ENCODE measurements at places on chromosomes 6 and 20. TPM values are rescaled to one million over a fixed set of nuclear protein-coding genes. Genes with fewer than 3 reads are reported as not detected.

The PARD6B gene
- total RNA-seq: 5.9 TPM

DNA sequence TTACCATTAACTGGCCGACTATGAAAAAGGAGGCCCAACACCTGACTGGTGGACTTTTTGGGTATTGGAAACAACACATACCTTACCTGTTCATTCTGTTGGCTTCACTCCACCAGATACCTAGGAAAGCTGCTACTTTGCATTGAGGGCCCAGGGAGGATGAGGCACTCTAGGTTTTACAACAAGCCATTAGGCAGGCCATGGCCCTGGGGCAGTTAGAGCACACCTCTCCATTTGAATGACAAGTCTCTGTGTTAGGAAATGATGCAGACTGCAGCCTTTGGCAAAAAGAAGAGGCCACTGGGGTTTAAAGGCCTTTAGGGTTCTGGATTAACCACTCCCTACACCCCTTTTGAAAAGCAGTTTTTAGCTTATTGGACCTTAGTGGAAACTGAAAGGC, 144.3 kb downstream of the OR2B2 start:
- no peak for DNase-seq

The AVP gene
- not detected for total RNA-seq

The EDEM2 gene
- total RNA-seq: 16.1 TPM

The AKAP7 gene
- 11.6 TPM for total RNA-seq

GRCh38 chr6:81480139-81480538, 272.3 kb downstream of the TENT5A start:
- no peak for DNase-seq

DNA sequence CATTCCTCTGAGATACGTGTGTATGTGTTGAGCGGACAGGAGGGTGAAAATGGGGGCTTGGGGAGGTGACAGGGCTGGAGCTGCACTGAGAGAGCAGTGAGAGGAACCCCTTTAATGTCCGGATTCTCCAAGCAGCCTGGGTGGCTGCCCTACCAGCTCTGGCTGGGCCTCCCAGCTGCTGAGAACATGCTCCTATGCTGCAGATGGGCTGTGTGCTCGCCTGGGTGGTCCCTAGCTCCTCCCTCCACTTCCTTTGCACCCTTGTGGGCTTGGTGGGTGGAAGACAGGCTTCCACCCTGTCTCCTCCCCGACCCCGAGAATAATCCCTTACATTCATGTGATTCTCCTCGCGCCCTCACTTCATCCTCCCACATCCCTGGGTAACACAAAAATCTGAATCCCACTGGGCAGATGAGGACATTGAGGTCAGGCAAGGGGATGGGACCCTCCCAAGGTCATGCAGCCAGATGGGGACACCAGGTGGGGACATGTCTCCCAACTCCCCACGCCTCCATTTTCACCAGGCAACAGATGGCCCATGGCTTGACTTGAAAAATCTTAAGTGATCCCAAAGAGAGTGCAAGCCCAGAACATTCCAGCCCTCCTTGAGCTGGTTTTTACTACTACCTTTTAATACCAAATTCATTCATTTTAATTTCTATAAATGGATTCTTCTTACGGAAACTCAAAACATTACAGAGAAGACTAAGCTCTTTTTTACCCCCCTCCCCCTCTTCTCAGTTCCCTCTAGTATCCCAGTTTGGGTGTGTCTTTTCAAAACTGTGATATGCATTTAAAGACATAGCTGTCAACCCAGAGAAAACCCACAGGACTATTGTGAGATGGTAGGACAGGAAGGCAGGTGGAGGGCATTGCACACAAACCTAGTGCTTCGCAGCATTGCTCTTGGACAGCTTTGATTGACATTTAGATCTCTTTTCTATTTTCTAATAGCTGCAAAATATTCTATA, 5.0 kb upstream of the PDRG1 start:
- no peak for DNase-seq

GRCh38 chr20:37562695-37563480, 35.2 kb upstream of the BLCAP start:
- DNase-seq: peak; percentile 2

GRCh38 chr20:49892817-49893216, 22.5 kb downstream of the SPATA2 start:
- no peak for DNase-seq

GRCh38 chr6:56865081-56865875, 89.6 kb upstream of the BEND6 start:
- no peak for DNase-seq

- no peak for DNase-seq
Observed at GRCh38 chr6:32191696-32192607, 491 bp downstream of the GPSM3 start.

- no peak for DNase-seq
Observed at GRCh38 chr6:144912474-144912873, 627.3 kb downstream of the UTRN start.

GRCh38 chr6:108609276-108609769, 48.6 kb downstream of the FOXO3 start:
- DNase-seq: no peak

The REM1 gene
- total RNA-seq: 3.1 TPM

The PHACTR1 gene
- 46.0 TPM for total RNA-seq

DNA sequence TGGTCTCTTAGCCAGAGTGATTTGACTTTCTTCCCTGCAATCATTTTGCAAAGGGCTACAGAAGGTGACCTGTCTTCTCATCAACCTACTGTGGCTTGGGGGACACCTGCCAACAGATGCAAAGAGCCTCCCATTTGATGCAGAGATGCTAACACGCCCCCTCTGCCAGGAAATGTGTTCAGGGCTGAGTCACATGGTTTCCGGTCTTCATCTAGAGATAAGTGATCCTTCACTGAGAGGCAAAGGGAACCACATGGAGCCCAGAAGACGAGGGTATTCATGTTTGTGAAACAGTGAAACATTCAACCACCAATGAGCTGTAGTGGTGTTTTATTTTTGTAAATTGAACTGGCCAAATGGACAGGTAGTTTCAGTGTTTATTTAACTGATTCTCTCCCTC, 109.0 kb upstream of the RIN2 start:
- DNase-seq: no peak

- DNase-seq: peak; percentile 85
Observed at GRCh38 chr6:7108964-7109836, 1.4 kb downstream of the RREB1 start.

DNA sequence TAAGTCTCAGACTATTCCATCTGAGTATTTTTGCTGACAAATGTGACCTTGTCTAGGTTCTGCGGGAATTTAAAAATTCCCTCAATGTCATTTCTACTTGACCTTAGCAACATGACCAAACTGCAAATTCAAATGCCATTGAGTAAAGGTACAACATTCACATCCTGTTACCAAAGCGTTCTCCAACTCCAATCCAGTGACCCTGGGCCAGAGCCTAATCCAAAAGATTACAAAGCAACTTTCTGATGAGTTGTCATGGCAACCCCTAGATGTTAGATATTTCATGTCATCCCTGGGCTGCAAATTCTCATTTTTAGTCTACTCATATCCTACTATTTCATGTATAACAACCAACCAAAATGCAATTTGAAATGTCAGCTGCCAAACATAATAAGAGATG, 65.3 kb downstream of the BACH2 start:
- no peak for DNase-seq

- no peak for DNase-seq
Observed at GRCh38 chr6:112899541-112899940, 552.4 kb downstream of the RFPL4B start.

The TREM2 gene
- 7.0 TPM for total RNA-seq

The FAM162B gene
- total RNA-seq: 1.4 TPM

The QKI gene
- 434 TPM for total RNA-seq

- DNase-seq: no peak
Observed at GRCh38 chr20:41621421-41621820, 3.2 kb upstream of the CHD6 start.

The COQ3 gene
- 15.1 TPM for total RNA-seq

- no peak for DNase-seq
Observed at GRCh38 chr6:33988121-33989015, 157.5 kb downstream of the GRM4 start.
